Osteocyte (in vitro differentiated cells): ENCODE measurements at places on chromosomes 16 and 17. TPM values are rescaled to one million over a fixed set of nuclear protein-coding genes. Genes with fewer than 3 reads are reported as not detected.

ABCA9 gene
- total RNA-seq = 1.1 and 1.8 TPM in 2 replicates

PRR15L gene
- total RNA-seq = not detected in 2 replicates

DNA sequence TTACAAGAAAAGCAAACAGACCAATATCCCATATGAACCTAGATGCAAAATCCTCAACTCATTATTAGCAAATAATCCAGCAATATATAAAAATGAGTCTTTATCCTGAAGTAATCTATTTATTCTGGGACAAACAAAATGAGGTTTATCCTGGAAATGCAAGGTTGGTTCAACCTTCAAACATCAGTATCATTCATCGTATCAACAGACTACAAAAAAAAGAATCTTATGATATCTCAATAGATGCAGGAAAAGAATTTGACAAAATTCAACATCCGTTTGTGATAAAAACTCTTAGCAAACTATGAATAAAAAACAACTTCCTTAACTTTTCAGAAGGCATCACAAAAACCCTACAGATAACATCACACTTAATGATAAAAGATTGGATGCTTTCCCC is 18.4 kb upstream of the BAIAP2 start:
- H3K4me1 ChIP-seq = peaks cover 16% of the 10 kb centered on the region
- no peak for DNase-seq
- H3K36me3 ChIP-seq = peaks cover 7% of the 10 kb centered on the region
- no peak overlapping the region for H3K4me3 ChIP-seq
- no peak overlapping the region for H3K27ac ChIP-seq
- no peaks in the 10 kb centered on the region for H3K27me3 ChIP-seq

- H3K27me3 ChIP-seq = no peaks in the 10 kb centered on the region
- no peak for DNase-seq
- no peaks in the 10 kb centered on the region for H3K4me1 ChIP-seq
- H3K4me3 ChIP-seq = no peak overlapping the region
- no peaks in the 10 kb centered on the region for H3K36me3 ChIP-seq
- no peak overlapping the region for H3K27ac ChIP-seq
Observed at GRCh38 chr16:7330709-7331108, 1.9 kb upstream of the RBFOX1 start.

DNA sequence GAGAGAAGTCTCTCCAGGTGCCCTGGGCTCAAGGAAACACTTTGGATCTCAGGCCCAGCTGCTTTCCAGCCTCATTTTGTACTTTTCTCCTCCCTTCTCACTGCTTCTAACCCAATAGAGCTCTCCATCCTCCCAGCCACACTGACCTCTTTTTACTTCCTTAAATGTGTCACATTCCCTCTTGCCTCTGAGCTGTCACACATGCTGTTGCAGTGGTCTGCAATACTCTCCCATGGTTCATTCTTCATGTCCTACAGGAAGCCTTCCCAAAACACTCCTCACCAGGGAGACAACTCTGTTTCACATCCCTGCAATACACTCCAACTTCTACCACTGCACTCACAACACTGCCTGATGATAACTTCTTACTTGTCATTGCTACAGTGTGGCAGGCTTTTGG is 242.1 kb upstream of the DYNLRB2 start:
- no peak overlapping the region for H3K4me3 ChIP-seq
- no peaks in the 10 kb centered on the region for H3K36me3 ChIP-seq
- peaks cover 42% of the 10 kb centered on the region for H3K4me1 ChIP-seq
- DNase-seq = no peak
- H3K27ac ChIP-seq = no peak overlapping the region

GRCh38 chr17:80447790-80448189 is 28.6 kb downstream of the NPTX1 start:
- peaks cover 5% of the 10 kb centered on the region for H3K27me3 ChIP-seq
- H3K27ac ChIP-seq = no peak overlapping the region
